Globus pallidus (tissue), 1 donor: ENCODE measurements at places on chromosomes 7 and 10.

- DNase-seq, result no peak
Observed at GRCh38 chr7:67267914-67268313, 271.3 kb downstream of the TYW1 start.

GRCh38 chr7:11675163-11675562, 156.8 kb downstream of the THSD7A start:
- no peak for DNase-seq

DNA sequence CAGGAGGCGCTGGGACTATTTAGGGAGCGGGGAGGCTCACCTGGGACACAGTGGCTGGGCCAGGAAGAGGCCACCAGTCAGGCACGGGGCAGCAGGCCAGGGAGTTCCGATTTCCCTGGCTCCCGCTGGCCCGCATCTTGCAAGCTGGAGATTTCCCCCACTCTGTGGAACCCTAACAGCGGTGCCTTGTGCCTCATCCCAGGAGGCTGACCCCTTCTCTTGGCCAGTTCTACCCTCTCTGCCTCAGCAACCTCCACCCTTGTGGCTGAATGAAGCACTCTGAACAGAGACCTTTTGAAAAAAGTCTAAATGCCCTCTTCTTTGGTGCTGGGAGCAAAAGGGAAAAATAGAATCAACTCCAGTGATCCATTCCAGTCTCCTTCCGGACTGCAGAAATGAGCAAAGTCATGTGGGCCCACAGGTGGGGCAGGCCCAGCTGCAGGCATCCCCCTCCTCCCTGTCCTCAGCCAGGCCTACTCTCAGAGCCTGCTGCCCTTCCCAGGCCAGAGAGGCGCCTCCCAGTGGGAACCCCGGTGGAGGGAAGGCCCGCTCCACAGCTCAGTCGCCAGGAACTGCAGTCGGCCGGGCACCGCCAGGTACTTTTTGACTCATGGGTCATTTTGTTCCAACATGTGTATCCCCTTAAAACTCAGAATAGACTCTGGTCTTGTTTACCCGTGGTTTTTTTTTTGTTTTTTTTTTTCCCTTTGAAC, 155.5 kb downstream of the ZNF248 start:
- DNase-seq, result no peak

GRCh38 chr10:92241158-92241500, 49.7 kb downstream of the CPEB3 start:
- DNase-seq, result peak; percentile 69

GRCh38 chr10:30445711-30446110, 11.7 kb downstream of the MAP3K8 start:
- no peak for DNase-seq

- no peak for DNase-seq
Observed at GRCh38 chr10:132420469-132420980, 23.5 kb downstream of the PWWP2B start.

GRCh38 chr7:24366876-24367275, 82.9 kb downstream of the NPY start:
- no peak for DNase-seq

DNA sequence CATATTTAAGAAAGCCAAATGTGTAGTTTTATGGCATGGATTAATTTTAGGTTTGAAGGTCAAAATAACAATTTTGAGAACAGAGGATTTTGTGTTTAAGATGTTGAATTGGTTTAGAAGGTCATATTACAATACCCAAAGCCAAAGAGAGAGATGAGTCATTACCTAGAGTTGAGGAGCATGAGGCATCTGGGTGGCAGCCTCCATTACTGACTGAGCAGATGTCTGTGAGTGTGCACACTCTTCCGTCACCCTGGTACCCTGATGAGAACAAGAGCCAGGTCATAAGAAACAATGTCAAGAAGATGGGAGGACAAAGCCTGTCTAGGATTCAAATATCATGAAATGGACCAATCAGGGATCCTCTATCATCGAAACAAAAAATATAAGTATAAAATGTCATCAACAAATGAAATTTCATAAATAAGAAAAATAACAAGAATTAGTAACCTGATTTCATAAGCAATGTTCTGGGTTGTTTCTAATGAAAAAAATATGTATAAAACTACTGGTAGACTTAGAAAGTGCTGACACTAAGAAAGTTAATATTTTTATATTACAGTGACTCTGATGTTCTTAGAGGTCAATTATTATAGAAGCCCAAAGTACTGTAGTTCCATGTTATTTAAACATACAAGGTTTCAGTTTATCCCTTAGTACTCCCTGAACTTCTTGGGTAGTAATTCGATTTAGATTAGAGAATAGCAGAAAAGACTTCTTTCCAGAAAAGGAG, 20.0 kb downstream of the CUBN start:
- no peak for DNase-seq

GRCh38 chr7:17118412-17118811, 180.0 kb upstream of the AHR start:
- no peak for DNase-seq

DNA sequence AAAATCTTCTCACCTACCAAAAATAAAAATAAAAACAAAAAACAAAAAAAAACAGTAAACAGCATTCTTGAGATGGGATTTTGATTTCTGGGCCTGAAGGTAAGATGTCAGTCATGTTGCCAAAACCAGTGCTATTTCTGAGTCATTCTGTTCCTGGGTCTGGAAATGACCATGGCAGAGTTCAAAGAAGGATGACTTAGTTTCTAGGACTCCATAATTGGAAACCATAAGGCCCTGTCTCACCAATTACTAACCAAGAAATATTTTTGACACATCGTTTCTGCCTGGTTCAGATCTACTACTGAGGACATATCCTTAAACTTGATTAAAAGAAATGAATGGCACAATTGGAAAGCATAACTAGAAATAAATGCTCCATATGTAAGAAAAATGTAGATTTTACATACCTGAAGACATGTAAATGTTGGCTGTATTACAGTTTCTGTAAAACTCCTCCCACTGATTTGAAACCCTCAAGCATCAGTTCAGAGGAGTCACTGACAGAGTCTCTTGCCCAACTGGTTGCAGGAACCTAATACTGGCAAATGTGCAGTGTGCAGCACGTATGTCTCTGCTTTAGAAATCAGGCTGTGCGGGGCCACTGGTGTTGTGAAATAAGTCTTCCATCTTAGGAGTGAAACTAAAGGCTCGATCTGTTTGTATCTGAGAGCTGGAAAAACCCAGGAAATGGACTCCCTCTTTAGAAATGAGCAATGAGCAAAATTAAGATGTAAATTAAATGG, 84.8 kb upstream of the EGR2 start:
- DNase-seq, result no peak

DNA sequence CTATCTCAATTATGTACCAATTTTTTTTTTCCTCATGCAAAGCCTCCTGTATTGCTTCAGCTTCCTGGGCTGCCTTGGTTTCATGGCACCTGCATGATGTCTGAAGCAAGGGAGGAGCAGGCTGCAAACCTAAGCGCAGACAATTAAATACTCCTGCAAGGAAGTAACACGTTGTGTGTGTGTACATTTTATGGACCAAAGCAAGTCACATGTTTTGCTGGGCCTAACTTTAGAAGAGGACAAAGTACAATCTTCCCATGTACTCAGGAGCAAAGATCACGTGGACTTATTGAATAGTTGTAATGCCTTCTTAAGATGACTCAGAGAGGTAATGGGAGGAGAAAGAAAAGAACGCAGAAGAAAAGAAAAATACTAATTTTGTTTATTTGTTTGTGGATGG, 944.0 kb upstream of the C7orf33 start:
- no peak for DNase-seq

- no peak for DNase-seq
Observed at GRCh38 chr10:30073045-30073766, 13.8 kb upstream of the JCAD start.

DNA sequence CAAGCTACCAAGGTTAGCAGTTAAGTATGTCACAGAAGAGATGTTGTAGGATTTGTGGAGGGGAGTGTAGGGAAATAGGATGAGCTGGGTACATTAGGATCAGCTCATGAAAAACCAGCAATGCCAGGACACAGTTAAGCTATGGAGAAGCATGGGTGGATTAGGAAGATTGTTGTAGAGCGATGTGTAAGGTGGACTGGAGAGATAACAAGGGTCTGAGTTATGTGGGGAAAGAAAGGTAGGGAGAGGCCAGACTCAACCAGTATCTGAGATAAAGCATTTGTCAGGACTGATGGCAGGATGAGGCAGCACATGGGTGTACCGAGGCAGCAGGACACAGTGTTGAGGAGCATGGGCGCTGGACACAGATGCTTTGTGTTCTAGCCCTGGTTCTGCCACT, 85.4 kb upstream of the PRR15 start:
- DNase-seq, result no peak

DNA sequence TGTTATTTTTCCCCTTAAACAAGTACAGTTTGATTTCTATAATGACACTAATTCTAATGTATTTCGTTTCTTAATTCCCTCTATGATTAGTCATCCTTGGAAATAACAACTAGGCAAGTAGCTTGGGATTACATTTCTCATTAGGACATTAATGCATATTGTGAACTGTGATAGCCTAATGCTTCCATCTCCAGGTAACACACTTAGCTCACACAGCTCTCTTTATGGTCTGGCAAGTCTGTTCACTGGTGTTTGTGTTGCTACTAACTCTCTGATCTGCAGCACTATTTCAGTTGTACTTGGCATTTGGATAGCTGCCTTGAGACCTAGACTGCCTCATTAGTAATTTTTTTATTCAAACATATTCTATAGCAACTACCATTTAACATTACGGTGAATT, 853.2 kb downstream of the SORCS3 start:
- DNase-seq, result no peak

- no peak for DNase-seq
Observed at GRCh38 chr10:48423884-48424283, 117.4 kb downstream of the MAPK8 start.

DNA sequence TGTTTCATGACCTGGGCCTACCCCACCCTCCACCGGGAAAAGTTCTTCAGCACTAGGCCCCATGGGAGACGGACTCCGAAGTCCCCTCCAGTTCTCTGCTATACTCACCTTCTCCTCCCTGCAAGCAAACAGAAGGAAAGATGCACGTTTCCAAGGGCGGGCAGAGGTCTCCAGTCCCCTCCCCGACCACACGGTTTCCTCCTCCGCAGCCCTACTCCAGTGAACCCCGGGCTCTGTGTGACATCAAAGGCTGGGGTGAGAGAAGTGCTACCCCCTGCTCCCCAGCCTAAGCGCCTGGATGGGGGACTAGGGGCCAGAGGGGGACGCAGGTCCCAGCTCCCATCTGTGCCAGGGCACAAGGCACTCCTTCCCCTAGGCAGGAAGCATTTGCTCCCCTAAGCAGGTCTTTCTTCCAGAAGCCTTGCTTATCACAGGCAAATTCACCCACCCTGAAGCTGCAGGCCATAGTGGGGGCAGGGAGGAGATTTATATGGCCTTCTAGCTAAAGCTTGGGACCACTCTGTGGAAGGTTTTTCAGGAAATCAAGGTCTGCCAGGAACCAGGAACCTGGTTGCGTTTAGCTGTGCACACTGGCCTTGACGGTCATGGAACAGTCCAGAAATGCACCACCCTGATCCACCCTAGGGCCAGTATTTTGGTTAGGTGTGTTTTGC, 52.8 kb downstream of the ASB13 start:
- no peak for DNase-seq

- no peak for DNase-seq
Observed at GRCh38 chr7:73659983-73660382, 7.6 kb upstream of the VPS37D start.

DNA sequence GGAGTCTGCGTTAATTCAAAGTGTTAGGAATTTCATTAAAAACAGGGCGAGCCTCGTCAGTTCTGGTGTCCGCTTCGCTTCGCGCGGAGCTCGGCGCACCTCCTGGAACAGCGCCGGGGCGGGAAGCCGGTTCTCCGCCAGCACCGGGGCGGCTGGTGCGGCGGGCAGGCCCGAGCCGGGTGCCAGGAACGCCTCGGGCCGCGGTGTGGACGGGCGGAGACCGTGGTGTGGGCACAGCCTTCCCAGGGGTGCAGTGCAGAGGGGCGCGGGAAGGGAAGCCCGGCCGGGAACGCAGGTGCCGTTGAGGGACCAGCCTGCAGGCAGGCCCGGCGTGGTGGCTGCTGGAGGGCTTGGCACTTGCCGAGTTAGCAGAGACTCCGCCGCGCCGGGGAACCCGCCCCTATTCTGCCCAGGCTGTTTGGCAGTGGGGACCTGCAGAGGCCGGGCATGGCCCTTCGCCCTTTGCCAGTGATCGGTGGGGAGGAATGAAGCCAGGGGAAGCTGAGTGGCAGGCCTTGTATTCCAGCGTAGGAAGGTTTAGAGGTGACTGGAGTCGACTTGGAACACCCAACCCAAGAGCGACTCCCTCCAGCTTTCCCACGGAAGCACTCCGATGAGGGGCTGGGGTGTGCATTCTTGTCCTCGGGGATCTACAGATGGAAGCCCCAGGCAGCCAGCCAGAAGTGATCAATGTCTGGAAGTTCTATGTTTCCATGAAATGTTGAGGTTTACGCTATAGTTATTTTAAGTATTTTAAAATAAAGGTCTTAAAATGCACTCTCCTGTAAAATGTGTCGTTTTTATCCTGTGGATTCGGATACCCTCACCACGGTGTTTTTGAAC, 945 bp upstream of the RHEB start:
- peak; percentile 38 for DNase-seq

DNA sequence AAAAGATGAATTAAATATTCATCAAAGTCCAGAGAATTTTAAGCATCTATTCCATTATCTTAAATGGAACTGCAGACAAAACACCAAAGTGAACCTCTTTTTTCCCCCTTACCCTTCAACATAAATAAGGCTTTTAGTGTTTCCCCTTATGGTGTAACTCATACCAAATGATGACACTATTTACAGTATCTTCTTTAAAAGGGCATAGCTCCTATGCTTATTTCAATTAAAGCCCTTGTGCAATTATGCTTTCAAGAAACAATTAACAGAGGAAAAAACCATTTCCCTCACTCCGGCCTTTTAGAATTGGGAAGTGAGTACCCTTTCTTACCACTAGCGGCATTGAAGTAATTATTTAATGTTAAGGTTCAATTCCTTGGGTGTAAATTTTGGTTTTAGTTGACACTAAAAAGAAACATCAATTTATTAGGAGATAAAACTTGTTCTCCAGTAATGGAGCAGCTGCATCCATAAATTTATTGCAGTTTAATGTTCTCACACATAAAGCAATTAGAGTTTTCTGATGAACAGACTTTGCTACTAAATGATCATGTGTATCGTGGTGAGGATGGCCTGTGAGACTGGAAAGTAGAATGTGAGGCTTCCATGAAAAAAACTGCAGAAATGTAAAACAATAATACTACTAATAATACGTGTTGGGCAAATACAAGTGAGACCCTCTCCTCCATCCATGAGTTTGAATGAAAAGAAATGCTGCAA, 661.3 kb downstream of the PARD3 start:
- DNase-seq, result no peak

- DNase-seq, result no peak
Observed at GRCh38 chr10:3499120-3499519, 285.9 kb downstream of the KLF6 start.
